ENCODE measurements at places on chromosomes 1 and 21.

DNA sequence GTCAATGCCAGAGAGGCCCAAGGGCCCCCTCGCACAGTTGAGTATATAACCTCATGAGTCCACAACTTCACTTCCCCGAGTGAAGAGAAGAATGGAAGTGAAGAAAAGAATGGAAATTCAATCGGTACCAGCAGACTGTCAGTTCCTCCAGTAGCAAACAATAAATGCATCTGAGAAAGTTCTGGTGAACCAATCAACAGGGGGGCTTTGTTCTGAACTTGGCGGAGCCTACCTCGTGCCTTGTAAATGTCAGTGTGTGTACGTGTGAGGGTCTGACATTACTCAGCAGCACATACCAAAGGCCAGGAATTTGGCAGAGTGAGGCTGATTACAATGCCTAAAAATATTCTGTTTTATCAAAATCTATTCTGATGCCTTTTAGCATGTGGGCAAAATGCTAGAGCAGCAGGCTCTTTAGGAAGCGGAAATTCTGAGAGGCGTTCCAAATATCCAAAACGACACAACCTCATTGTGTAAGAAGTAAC, 238.5 kb downstream of the LTN1 start:
- DNase-seq: no peak

GRCh38 chr1:246669659-246670058, 54.5 kb upstream of the SCCPDH start:
- no peak for DNase-seq

DNA sequence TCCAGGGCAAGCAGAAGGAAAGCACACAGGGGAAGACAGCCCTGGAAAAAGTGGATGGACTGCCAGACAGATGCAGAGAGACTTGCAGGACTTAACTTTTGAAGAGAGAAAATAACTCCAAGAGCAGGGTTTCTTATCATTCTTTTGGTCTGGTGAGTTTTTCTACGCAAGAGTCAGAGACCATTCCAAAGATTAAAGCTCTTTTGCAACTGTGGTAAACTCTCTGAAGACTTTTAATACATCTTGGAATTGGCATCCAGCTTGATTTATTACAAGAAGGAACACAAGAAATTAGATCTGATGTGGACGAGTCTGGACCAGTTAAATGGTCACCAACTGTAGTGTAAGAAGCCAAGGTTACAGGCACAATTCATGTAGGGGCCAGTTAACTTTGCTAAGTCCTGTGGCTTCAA, 153.4 kb downstream of the SIPA1L2 start:
- no peak for DNase-seq

DNA sequence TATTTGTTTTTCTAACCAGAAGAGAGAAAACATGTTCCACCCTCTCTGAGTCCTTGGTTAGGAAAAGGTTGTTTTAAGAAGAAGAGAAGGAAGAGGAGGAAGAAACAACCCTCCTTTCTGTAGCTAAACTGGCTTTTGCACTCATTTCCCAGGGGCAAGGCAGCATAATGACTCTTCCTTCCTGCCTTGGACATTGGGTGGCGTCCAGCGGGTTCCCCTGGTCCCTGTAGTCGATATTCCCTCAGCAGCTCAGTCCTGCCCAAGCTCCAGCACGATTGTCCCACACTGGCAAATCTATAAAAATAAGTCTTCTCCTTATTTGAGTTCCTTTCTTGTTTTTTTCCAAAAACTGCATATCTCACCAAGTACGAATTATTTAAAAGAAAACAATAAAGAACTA, 81.2 kb downstream of the TEX35 start:
- DNase-seq: no peak

DNA sequence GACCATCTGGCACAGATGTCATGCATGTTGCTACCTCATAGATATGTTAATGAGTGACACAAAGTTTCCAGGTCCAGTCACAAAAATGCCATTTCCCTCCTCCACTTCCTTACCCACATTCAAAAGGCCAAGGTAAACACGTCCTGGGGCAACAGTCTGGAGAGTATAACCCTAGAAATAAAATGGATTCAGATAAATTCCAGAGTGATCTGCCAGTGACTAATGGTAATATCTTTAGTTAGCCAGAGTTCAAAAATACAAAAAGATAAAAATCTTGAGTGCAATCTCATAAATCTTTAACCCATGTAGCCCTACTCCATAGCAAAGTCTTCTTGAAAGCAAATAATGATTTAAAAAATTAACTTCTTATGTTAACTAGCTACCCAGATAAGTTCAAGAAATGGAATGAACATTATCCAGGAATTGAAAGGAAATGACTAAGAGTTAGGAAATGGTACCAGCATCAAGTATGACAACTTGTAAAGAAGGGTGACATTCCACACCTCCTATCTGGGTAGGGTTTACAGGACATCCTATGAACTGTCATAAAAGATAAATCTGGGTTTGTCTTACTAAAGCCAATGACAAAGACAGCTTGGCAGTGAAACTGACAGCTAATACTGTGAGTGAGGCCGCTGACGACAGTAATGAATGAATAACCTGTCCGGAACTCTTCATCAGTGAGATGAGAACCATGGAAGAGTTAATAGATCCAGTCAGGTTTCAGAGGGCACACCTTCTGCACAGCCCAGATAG, 18.1 kb downstream of the RGS2 start:
- DNase-seq: no peak

GRCh38 chr1:53140451-53140850, 2.0 kb downstream of the SLC1A7 start:
- DNase-seq: no peak

GRCh38 chr1:81330521-81330920, 470.2 kb upstream of the ADGRL2 start:
- no peak for DNase-seq

GRCh38 chr1:98147280-98147679, 226.4 kb upstream of the DPYD start:
- no peak for DNase-seq

- no peak for DNase-seq
Observed at GRCh38 chr1:50378770-50379169, 44.5 kb downstream of the DMRTA2 start.

- peak; percentile 82 for DNase-seq
Observed at GRCh38 chr1:150561254-150561973, 12.2 kb downstream of the ADAMTSL4 start.

- no peak for DNase-seq
Observed at GRCh38 chr1:18452550-18452949, 28.2 kb upstream of the KLHDC7A start.

DNA sequence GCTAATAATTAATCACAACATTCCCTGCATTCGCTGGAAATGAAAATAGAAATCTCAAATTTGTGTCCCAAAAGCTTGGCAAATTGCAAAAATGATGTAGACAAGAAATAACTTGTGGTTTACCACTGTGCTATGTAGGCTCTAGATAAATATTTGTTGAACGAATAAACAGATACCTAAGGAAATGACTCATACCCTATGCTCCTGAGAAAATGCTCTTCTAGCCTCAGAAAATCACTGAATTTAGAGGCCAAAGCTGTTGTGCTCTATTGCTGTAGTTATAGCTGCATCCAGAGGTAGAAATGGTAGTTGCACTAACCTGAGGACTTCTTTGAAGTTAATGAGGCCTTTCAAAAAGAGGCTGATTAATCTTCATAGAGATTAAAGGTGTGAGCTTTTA, 142.0 kb upstream of the ZNHIT6 start:
- DNase-seq: no peak

DNA sequence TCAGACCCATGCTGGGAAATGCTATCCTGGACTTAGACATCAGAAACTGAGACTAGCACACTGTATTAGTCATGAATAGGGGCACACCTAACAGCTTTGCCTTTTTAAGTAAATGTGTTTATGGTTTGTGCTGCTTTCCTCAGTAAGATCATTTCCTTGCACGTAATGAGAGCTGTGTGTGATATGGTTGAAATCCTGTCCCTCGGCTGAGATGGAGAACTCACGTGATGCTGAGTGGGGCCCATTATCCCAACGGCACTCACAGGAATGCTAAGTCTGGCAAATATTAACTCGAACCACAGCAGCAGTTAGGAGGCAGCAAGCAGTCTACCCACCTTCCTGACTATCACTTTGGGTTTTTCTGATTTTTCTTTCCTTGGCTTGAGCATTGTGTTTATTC, 38.2 kb downstream of the BCL9 start:
- DNase-seq: no peak

DNA sequence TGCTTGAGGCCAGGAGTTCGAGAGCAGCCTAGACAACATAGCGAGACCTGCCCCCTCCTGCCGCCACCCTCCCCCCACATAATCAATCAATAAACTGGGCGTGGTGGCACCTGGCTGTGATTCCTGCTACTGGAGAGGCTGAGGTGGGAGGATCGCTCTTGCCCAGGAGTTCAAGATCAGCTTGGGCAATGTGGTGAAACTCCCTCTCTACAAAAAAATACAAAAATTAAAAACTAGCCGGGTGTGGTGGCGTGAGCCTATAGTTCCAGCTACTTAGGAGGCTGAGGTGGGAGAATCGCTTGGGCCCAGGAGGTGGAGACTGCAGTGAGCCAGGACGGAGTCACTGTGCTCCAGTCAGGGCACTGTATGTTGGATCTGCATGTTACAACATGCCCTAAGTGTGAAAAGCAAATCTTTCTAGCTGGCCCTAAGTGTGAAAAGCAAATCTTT, 7.0 kb upstream of the MDM4 start:
- DNase-seq: no peak

DNA sequence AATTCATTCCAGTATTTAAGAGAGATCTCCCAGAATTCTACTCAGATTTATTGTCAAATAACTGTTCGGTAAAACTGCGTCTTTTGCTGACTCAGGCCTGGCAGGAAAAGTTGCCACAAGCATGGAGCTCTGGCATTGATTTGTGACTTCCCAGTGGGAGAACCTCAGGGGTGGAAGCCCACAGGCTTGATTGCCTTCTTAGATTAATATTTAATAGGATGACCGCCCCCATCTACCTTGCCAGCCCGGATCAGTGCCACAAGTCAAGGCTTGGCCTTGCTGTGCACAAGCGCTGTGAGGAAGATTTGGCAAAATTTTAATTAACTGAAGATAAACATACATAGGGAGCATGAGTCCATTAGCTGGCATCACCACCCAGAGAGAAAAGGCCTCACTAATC, 93.5 kb downstream of the LRIG2 start:
- no peak for DNase-seq

GRCh38 chr1:102640872-102641271, 467.4 kb downstream of the COL11A1 start:
- DNase-seq: no peak

- DNase-seq: no peak
Observed at GRCh38 chr21:42654179-42654912, 925 bp downstream of the PDE9A start.

- no peak for DNase-seq
Observed at GRCh38 chr1:70987497-70987896, 60.1 kb downstream of the PTGER3 start.

GRCh38 chr1:230792691-230793462, 45.7 kb downstream of the CAPN9 start:
- no peak for DNase-seq

DNA sequence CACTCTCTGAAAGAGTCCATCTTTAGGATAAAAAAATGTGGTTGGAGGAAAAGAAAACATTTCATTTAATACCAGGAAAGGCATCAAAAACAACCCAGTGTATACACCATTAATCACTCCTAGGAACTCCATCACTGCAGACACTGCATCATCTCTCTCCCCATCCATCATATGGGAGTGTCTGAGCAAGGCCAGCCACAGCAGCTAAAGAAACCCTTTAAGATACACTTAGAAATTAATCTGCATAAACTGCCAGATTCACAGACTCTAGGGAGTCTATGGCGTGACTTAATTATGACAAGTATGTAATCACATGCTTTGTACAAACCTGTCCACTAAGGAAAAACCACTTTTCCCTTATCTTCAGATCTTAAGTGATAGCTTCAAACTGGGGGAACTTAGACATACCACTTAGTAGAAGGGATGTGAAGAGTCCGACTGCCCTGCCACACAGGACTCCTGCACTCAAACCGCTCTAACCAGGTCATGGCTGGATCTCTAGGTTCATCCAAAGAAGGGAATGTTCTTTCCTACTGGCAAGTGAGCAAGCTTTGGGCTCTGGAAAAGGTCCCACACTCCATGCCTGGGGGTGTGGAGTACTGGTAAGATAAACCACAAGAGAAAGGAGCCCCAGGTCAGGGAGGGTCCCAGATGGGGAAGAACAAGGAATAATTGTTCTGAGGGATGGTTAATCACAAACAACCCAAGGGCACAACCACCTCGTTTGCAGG, 61.0 kb upstream of the C8B start:
- no peak for DNase-seq

- no peak for DNase-seq
Observed at GRCh38 chr1:5718831-5719632, 273.2 kb downstream of the NPHP4 start.

- DNase-seq: no peak
Observed at GRCh38 chr1:243587823-243588560, 262.1 kb downstream of the AKT3 start.

DNA sequence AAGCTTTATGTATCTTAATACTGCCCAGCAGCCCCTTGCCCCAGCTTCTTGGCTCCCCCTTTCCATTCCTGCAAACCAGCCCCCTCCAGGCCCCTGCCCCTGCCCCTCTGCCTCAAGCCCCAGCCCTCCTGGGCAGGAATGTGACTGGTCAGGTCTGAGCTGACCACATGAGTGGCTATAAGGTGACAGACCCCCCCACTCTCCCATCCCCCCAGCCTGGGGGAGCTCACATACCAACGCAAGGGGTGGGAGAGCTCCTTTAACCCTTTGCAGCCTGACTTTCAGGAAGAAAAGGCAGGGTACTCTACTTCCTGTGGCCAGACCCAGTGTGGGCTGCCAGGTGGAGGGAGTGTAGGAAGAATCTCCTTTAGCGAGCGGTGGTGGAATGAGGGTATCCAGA, 33.2 kb downstream of the AHDC1 start:
- DNase-seq: no peak

- DNase-seq: no peak
Observed at GRCh38 chr1:118254491-118255425, 69.7 kb upstream of the SPAG17 start.

- no peak for DNase-seq
Observed at GRCh38 chr1:93888900-93889299, 9.9 kb upstream of the DNTTIP2 start.

DNA sequence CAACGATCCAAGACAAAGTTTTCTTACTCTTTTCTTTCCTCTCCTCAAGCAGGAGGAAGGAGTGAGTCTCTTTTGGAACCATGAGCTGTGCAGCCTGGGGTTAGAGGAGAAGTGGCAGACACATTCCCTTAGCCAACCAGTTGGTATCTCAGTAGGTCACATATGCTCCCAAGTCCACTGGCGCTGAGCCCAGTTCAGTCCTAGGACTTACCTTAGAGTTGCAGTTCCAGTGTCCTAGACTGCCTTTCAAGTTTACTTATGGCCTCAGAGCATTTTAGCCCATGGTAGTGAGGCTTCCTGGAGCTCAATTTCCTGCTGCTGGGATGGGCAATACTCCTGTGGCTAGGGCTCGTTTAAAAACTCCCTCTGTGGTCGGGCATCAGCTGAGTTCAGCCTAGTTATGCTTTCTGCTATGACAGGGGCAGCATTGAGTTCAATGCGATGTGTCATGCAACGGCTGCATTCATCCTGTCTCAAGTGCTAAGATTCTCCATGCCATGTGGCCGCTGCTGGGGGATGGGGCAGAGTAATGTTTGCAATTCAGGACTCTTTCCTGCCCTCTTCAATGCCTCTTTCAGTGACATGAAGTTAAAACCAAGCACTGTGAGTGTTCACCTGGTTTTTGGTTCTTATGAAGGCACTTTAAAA, 103.8 kb downstream of the LRRC7 start:
- no peak for DNase-seq

GRCh38 chr1:189597083-189597482, 880.6 kb downstream of the BRINP3 start:
- DNase-seq: peak; percentile 52

GRCh38 chr1:207897188-207897587, 13.7 kb downstream of the CD34 start:
- no peak for DNase-seq
